ENCODE measurements at places on chromosomes 1 and 21.

DNA sequence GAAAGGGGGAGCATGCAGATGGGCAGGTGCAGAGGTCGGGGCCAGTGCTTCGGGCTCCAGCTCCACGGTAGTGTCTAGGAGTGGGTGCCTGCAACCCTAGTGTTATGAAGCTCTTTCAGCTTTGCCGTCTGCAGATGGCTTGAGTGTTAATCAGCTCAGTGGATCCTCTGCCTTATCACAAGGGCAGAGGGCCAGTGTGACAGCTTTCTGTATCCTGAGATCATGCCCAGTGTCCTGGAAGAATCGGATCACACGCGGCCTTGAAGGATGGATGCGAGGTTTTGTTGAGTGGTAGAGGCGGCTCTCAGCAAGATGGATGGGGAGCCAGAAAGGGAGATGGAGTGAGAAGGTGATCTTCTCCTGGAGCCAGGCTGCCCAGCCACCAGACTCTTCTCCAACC, 25.5 kb upstream of the C1orf146 start:
- DNase-seq = no peak

- DNase-seq = no peak
Measured at GRCh38 chr1:245118806-245119205, 36.0 kb upstream of the KIF26B start.

- no peak for DNase-seq
Measured at GRCh38 chr1:146039844-146040194, 18.3 kb upstream of the HJV start.

DNA sequence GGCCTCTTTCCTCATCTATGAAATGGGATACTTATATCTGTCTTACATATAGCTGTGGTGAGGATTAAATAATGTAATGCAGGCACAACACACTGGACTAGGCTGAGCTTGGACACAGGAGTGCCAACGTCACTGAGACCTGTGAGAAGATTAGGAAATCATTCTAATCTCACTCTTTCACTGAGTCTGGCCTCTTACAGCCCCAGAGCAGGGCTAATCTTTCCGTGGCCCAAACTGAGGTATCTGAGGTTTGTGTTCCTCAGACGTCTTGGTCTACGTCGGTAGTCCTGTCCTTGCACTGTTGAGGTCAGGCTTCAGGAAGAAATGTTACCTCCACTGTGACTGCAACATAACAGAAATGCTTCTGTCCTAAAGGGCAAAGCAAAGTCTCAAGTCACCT, 22.6 kb upstream of the A3GALT2 start:
- DNase-seq = no peak

- DNase-seq = no peak
Measured at GRCh38 chr1:64678366-64678765, 66.5 kb upstream of the RAVER2 start.

DNA sequence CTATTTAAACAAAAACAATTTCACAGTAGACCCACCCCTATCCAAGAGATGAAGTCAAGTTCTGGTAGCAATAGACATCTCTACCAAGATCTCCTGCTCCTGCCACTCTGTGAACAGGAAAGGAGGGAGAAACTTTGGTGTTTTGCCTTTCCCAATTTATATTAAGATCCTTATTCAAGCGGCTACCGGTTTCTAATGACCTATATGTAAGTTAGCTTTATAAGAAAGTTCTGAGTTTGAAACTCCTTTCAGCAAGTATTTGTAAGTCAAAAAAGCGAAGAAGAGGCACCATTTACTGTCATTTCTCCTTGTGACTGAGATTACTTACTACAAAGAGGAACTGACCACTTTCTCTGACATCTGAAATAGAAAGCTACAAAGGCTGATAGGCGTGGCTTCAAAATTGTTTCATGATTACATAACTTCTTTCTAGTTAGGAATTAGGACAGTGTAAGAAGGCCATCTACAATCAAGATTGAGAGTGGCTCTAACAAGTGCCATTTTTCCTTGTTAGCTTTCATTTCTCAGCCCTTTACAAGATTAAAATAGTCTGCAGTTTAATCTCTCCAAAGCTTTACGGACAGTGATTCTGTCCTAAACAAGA, at the start of gene MNDA:
TSS of gene MNDA (plus strand) at position 448 of the 604 bp plus-strand sequence. CDS start 10,803 bp downstream, outside the sequence.
- DNase-seq = no peak

DNA sequence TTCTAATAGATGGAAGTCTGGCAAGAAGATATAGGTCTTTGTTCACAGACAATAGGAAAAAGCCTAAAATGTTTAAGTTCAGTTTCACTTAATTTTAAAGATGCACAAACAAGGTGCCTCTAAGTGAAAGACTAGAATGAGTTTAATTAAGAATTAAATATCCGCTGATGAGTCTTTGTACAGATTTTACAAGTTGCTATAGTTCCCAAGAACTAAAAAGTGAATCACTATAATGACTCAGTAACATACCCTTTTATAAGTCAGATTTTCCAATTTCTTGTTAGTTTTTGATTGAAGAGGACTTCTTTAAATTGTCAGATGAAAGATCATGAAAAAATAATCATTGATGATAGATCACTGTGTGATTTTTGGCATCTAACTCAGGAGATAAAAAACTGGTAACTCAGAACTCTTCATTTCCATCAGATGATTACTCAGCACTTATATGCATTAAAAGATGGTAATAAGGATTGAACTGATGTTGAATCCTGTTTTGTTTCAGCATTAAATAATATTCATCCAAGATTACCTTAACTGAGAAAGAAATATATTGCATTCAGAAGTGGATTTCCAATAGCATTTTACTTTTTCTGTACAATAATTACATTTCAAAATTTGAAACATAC, 59.0 kb upstream of the ST6GALNAC3 start:
- DNase-seq = no peak

- DNase-seq = no peak
Measured at GRCh38 chr1:19606817-19607642, 37.1 kb upstream of the NBL1 start.

GRCh38 chr1:104182251-104182650, 432.6 kb downstream of the AMY1C start:
- DNase-seq = no peak

- DNase-seq = no peak
Measured at GRCh38 chr21:17622018-17622417, 9.3 kb upstream of the BTG3 start.
